ENCODE measurements at places on chromosomes 5 and 9.

- no peak for DNase-seq
Measured at GRCh38 chr5:94903726-94904125, 285.3 kb downstream of the SLF1 start.

DNA sequence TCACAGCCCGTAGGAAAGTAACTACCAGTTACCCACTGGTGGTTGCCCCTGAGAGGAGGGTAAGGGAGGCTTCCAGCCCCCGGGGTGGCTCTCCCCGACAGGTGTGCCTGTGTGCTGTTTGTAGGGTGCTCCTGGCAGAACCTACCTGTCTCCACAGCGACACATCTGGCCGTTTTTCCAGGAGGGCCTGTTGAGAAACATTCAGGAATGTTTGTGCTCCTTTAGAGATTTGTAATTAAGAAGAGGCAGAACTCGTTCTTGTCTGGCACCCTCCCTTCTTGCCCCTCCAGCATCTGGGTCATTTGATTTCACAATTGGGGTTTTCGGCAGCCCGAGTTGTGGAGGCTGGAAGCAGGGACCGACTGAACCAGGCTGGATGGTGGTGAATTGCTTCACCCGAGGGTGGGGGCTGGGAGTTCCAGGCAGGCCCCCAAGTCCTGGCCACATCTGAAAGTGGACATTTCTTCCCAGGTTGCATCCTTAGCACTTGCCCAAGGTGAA lies 74.2 kb downstream of the WWC1 start:
- no peak for DNase-seq

DNA sequence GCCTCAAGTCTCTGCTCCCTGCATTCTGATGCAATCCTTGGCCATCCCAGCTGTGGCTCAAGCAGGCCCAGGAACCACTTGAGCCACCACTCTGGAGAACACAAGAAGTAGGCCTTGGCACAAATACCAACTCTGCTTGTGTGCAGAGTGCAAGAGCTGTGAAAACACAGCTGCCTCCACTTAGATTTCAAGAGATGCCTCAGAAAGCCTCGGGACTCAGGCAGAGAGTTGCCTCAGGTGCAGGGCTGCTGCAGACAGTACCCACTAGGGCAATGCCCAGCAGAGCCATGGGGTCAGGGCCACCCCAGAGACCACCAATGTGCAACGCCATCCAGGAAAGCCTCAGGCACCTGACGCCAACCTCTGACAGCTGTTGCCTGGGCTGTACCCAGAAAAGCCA lies 82.4 kb downstream of the FREM1 start:
- DNase-seq = no peak

- DNase-seq = no peak
Measured at GRCh38 chr5:73619606-73620333, 6.2 kb upstream of the ARHGEF28 start.

GRCh38 chr5:133225671-133226152 lies 173.9 kb downstream of the HSPA4 start:
- DNase-seq = no peak

DNA sequence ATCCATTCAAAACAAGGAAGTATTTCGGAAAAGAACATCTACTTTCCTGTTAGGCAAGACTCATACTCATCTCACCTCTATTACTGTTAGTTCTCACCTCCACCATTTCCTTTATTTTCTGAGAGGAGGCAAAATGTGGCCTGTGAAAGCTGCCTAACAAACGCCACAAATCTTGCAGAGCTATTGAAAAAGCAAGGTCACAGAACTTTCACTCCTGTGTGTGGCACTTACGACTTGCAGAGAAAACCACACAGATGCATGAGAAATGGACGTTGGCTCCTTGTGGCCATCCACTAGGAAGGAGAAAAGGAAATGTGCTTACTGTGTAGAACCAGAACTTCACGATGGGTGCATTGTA lies 195.8 kb upstream of the KLF9 start:
- DNase-seq = no peak

DNA sequence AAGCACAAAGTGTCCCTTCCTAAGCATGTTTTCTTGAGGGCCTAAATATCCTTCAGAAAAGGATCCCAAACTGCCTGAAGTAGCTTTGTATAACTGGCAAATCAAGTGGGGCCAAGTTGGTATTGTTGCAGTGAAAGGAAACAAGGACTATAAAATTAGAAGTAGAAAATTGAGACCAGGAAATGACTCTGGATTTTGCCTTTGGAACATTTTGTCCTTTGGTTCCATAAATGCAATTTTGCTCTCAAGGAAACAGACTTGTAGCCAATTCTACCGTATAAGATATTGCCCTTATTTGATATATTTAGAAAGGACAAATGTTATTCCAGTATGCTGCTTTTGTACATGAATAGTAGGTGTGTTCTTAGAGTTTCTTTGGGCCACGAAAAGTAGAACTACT lies 34.4 kb downstream of the RABGAP1 start:
- DNase-seq = no peak

GRCh38 chr5:109645707-109646192 lies 44.0 kb upstream of the MAN2A1 start:
- no peak for DNase-seq

DNA sequence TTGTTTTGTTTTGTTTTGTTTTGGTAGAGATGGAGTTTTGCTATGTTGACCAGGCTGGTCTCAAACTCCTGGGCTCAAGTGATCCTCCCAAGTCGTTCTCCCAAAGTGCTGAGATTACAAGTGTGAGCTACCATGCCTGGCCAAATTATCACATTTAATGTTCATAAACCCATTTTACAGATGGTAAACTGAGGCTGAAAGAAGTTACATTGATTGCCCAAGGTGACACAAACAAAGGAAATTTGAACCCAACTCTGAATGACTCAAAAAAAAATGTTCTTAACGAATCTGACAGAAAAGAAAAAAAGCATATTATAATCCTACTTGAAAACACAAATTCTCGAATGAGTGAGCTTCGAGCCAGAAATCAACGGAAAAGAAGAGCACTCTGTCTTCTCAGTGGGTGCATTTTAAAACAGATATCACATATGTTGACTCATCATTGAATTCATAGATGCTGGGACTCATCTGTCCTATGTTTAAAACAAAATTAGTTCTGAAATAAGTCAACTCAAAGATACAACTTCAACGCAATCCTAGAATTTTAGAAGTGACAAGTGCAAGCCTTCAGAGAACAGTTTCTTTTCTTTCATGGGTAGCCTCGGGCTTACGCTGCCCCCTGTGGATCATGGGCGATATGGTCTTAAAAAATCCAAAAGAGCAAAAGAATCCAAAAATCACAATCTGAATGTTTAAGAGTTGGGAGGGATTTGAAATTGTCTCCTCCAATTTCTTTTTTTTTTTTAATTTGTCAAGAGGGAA lies 28.4 kb downstream of the TIMD4 start:
- no peak for DNase-seq

DNA sequence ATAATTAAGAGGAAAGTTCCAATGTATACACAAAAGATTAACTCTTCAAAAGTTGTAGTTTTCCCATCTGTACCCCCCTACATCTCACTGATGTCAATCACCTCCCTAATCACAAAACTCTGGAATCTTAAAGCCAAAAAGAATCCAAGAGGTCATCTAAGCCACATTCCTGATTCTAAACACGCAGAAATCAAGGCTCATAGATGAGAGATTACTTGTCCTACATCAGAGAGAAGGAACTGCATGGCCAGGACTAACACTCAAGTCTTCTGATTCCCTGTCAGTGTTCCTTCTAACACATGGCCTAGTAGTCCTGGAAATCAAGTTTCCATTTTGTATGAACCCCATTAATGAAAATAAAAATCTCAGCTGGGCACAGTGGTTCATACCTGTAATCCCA lies 58.7 kb downstream of the MAPKAP1 start:
- no peak for DNase-seq

DNA sequence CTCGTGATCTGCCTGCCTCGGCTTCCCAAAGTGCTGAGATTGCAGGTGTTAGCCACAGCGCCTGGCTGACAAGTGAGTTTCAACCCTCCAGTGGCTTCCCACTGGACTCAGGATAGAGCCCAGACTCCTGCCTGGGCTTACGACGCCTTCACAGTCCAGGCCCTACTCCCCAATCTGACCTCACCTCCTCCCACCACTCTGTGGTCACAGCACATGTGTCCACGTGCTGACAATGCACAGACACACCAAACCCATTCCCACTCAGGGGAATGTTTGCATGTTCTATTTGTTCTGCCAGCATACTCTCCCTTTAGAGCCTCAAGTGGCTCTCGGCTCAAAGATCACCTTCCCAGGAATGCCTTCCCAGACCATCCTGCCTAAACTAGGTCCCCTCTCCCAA lies 31.1 kb upstream of the TRIM14 start:
- no peak for DNase-seq

Data from iPS DF 6.9 (cell line).